ENCODE measurements at places on chromosomes 12 and 14.

DNA sequence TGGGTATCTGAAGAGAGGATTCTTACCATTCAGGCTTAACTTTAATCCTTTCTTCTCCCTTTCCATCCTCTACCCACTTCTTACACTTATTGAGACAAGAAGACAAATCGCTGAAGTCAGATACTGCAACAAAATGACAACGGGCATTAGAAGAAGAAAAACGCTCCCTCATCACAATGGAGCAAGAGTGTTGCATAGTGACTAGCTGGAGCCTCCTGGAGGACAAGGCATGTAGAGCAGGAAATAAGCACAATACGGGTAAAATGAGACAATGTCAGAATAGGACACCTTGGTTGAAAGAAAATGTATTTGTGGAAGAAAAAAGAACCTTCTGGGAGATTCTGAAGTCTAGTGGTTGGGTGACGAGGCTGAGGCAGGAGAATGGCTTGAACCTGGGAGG lies 501.0 kb downstream of the RERGL start:
- no peak for DNase-seq

DNA sequence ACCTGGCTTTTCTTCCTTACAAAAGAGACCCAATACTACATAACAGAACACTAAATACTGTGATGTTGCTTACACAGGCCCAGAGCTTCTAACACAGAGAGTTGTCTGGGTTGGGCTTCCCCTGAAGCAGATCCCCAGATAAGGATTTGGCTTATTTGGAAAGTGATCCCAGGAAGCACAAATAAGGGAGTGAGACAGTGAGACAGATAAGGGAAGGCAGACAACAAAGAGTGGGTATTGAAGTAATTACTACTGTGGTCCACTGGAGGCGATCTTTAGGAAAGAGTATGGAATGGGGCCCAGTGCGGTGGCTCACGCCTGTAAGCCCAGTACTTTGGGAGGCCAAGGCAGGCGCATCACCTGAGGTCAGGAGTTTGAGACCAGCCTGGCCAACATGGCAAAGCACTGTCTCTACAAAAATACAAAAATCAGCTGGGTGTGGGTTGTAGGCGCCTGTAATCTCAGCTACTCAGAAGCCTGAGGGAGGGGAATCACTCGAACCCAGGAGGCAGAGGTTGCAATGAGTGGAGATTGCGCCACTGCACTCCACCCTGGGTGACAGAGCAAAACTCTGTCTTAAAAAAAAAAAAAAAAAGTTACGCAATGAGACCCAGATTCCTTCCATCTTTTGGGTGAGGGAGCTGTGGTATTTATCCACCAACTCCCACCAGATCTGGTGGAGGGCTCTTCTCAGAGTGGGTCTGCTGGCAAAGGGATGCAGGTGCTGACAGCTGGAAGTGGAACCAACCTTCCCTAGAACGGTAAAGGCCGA lies 10.2 kb upstream of the C12orf43 start:
- DNase-seq = no peak

- DNase-seq = no peak
These were observed 363.4 kb downstream of the DAD1 start for GRCh38 chr14:22225516-22226140.

DNA sequence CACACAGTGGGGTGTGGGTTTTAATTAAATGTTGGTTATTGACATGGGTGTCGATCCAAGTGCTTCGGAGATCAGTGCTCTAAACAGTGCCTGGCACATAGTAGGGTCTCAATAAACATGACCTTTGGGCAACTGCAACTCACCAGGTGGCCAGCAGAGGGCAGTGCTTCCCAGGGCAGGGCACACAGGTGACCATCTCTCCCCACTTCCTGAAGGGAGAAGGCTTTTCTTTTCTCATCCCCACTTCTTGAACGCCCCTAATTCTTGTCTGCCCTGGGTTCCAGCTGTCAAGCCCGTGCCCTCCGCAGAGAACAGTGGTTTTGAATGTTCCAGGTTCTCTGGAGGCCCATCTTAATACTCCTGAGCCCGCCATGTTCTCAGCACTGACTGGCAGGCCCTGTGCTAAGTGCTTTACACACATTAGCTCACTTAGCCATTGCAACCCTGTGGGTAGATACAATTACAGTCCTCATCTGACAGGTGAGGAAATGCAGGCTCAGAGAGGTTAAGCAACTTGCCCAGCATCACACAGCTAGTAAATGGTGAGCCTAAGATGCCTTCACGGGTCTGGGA lies 16.3 kb downstream of the RAPGEF3 start:
- no peak for DNase-seq

GRCh38 chr12:77236066-77236465 lies 170.7 kb upstream of the E2F7 start:
- no peak for DNase-seq

GRCh38 chr14:53888535-53889386 lies 67.9 kb downstream of the BMP4 start:
- DNase-seq = no peak

DNA sequence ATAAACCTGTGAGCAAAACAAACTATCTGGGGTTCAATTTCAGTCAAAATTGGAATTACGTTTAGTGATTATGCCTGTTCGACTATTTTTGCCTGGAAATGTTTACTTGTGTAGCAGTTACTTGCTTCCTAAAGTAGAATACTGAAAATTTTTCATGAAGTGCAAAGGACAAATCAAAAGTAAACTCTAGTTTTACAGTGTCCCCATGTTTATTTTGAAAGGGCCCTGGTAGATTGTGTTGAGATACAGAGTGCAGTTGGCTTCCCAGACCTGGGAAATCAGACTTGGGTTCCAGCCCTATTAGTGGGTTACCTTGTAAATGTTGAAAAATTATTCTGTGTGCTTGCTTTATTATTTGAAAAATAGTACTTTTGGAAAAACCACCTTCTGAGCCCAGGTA lies 17.3 kb downstream of the KLRB1 start:
- no peak for DNase-seq

DNA sequence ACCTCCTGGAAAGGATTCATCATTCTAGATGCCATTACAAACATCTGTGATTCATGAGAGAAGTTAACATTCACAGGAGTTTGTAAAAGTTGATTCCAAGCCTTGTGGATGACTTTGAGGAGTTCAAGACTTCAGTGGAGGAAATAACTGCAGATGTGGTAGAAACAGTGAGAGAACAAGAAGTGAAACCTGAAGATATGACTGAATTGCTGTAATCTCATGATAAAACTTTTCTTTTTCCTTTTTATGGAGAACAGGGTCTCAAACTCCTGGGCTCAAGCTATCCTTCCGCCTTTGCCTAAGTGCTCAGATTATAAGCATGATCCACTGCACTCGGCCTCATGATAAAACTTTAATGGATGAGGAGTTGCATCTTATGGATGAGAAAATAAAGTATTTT lies 64.5 kb upstream of the GTF2A1 start:
- no peak for DNase-seq

DNA sequence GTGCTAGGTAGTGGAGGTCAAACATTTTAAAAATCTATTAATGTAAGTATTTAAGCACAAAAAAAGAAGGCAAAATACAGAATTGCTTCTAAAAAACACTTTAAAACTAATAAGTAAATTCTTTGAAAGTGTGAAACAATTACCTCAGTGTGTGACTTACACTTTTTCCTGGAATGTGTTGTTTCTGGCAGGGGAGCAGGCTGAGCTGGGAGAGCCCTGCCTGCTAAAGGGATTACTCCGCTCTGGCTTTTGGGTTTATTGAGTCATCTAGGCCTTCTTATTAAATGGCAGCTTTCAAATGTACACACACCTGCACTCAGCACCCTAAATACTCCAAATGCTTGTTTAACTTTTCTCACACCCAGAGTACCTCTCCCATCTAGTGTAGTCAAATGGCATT lies 279.8 kb downstream of the AKAP6 start:
- no peak for DNase-seq

- DNase-seq = no peak
These were observed 35.0 kb downstream of the FLRT2 start for GRCh38 chr14:85564841-85565527.

DNA sequence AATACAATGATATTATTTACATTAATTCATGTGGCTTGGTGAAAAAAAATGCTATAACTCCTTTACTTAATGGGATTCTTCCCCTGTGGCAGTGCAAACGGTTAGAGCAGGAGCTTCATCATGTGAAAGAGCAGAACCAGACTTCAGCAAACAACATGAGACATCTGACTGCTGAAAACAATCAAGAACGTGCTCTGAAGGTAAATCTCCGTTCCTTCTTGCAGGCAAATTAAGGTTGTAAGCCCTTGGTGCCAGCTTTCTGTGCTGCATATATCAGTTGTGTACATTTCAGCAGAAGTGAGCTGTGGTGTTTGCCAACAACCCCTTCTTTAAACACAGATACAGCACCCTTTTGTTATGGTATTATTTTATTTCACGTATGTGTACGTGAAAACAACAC lies 171.7 kb downstream of the MIPOL1 start:
- DNase-seq = no peak

- no peak for DNase-seq
These were observed 670 bp upstream of the PSMA3 start for GRCh38 chr14:58243790-58244555.

- no peak for DNase-seq
These were observed 2.6 kb downstream of the IFFO1 start for GRCh38 chr12:6553051-6553868.

- no peak for DNase-seq
These were observed 557.3 kb upstream of the MIS18BP1 start for GRCh38 chr14:45810152-45810872.

GRCh38 chr12:57657744-57658143 lies 24.7 kb upstream of the B4GALNT1 start:
- no peak for DNase-seq

GRCh38 chr12:31773223-31773750 lies 44.5 kb upstream of the AMN1 start:
- no peak for DNase-seq

GRCh38 chr12:83826112-83826511 lies 1086.5 kb downstream of the SLC6A15 start:
- DNase-seq = peak; percentile 3

GRCh38 chr12:112121780-112122565 lies 3.4 kb upstream of the TRAFD1 start:
- DNase-seq = peak; percentile 77

Data from AG09319 (cell line).